Brain (organoid and tissue), 16 donors: ENCODE measurements at places on chromosomes 1 and 21.

DNA sequence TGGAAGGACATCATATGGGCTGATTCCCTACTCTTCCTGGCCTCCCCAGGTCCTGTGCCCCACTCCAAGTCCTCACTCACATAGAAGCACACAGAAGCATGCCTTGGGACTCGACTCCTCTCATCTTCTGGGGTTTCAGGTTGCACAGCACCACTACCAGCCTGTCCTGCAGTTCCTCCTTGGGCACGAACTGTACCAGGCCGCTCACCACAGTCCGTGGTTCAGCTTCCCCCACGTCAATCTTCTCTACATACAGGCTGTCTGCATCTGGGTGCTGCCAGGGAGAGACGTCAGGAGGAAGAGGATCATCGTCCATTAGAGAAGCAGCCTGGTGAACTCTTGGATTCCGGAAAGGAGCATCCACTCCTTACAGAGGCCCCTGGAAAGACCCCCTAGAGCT lies 37.2 kb downstream of the YARS1 start:
- no peak for DNase-seq

DNA sequence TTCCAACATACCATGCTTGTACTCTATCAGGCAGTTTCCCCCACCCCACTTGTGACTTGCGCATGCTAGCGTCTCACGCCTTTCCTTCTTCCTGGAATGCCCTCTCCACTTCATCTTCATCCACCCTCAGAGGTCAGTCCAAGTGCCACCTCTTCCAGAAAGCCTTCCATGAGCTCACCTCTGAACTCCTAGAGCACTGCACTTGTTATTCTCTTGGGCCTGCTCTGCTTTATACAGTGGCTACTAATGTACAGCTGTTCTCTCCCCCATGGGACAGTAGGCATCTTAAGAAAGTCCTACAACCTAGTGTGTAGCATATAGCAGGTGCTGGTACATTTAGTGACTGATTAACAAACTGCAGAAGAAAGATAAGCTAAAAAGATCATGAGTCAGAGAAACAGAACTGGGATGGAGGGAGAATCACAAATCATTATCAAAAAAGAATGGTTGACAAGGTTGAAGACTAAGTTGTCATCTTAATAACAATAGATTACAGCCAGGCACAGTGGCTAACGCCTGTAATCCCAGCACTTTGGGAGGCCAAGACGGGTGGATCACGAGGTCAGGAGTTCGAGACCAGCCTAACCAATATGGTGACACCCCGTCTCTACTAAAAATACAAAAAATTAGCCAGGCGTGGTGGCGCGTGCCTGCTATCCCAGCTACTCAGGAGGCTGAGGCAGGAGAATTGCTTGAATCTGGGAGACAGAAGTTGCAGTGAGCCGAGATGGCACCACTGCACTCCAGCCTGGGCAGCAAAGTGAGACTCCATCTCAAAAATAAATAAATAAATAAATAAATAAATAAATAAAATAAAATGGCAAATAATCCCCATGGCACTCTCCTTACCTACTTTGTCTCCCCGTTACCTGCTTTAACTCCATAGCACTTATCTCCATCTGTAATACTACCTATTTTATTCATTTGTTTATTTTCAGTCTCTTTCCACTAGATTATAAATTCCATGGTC lies 16.3 kb upstream of the TSPAN1 start:
- no peak for DNase-seq

GRCh38 chr1:198913667-198914066 lies 274.8 kb downstream of the PTPRC start:
- DNase-seq, result no peak

DNA sequence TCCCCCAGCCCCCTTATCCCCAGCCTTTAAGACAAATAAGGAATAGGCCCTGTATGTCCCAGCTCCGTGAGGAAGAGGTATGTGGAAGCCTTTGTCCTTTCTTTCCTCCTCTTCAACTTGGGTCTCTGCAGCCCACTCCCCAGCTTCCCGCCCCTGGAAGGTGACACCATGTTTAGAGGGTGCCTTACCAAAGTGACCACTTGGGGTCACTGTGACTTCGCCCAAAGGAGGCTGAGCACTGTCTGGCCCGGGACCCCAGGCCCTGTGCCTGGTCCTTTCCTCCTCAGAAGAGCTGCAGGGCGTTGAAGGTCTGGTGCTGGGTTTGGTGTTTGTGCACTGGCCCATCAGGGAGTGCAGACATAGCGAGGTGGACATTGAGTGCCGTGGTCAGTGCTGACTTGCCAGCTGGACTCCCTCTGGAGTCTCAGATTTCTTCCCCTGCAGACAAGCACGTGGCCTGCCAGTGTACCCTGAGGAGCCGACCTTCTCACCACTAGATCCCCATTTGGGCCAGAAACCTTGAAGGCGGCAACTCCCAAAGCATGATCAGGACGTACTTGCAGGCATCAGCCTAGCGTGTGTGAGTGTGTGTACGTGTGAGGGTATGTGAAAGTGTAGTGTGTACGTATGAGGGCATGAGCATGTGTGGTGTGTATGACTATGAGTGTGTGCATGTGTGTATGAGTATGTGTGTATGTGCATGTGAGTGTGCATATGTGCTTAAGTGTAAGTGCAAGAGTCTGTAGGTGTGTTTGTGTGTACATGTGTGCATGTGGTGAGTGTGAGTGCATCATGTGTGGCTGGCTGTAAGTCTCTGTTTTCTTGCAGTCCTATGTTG lies 181.4 kb upstream of the KIAA0040 start:
- DNase-seq, result peak; percentile 32

GRCh38 chr1:31714442-31715086 lies 10.7 kb upstream of the COL16A1 start:
- DNase-seq, result peak; percentile 43

GRCh38 chr1:18644446-18644845 lies 13.8 kb downstream of the PAX7 start:
- no peak for DNase-seq

DNA sequence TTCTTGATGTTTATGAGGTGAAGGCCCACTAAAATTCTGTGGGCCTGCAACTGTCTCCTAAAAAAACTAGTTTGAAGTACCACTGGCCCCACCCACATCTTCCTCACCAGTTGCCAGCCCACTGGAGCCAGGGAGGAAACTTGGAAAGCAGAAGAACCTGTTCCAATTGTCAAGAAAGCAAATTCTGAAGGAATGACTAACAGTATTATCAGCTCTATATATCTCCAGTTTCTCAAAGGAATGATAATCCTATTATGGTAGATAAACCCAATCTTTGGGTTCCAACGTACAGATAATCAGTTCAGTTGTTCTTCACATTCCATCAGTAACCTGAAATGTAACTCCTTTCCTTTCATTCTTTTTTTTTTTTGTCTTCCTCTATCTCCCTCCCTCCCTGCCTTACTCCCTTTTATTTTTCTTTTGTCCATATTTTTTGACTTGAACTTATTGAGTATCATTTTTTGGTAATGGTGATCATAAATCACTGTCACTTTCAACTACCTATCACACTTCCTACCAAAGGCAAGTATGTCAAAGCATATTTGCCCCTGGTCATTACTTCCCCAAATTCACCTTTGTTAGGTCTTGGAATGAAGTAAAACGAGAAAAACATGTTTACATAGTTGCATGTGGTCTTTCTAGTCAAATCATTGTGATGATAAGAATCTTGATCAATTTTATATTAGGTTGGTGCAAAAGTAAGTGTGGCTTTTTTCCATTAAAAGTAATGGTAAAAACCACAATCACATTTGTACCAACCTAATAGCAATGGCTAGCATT lies 943.4 kb downstream of the TTLL7 start:
- no peak for DNase-seq

DNA sequence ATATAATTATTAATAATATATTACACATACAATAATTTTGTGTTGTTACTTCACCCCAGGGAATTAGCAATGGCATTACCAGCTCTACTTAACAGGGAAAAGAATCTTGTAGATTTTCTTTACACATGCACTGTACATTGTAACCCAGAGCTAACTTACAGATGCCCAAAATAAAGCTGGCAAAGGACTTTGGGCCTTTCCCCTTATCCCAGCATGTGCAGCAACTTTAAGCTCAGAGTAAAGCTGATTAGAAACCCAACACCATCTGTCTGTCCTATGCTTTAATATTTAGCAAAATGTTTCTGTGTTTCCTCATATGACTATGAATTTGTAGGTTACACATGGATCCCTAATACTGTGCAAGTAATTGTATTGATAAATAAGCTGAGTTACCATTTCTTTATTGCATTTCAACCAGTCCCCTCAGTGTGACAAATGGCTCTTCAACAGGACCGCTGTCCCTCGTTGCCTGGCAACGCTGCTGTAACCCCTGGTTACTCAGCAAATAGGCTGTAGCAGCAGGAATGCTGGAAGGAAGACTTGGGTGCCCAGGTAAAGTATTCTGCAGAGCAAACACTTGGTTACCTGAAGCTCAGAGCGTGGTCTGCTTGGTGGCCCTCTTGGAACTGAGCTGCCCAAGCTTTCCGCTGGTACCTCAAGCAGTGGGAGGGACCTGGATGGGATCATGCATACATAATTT lies at the start of gene USH2A:
USH2A (minus strand) TSS at position 628 of the 700 bp plus-strand sequence. CDS start 1,112 bp downstream, outside the sequence.
- DNase-seq, result peak; percentile 33

GRCh38 chr1:230849451-230850224 lies 18.7 kb downstream of the C1orf198 start:
- no peak for DNase-seq

GRCh38 chr1:58735586-58735985 lies 35.7 kb upstream of the MYSM1 start:
- no peak for DNase-seq

GRCh38 chr1:75338616-75339483 lies 204.7 kb downstream of the LHX8 start:
- peak; percentile 81 for DNase-seq

GRCh38 chr1:235397733-235398132 lies 30.5 kb downstream of the TBCE start:
- no peak for DNase-seq

GRCh38 chr1:182384387-182384960 lies 7.1 kb downstream of the GLUL start:
- no peak for DNase-seq

DNA sequence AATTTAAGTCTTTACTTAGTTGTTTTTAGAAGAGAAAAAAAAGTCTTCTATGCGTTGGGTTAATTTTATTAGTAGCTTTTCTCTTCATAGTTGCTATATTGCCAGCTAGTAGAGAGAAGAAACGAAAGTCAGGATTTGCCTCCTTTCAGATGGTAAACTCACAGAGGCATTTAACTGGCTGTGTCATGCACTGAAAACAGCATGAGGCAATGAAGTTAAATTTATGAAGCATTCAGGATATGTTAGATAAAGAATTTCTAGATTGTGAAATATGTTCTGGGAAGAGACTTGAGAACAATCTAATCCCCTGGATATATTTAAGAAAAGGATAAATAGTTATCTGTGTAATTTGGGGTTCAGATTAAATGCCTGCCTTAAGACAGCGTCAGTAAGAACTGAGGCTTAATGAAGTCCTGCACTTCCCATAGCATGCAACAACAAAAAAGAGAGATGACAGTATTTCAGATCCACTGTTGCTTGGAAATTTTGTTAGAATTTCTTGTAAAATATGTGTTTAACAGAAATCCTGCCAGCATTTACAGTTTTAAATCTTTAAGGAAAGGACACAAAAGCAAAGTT lies 1.7 kb downstream of the ANGPTL1 start:
- peak; percentile 15 for DNase-seq

DNA sequence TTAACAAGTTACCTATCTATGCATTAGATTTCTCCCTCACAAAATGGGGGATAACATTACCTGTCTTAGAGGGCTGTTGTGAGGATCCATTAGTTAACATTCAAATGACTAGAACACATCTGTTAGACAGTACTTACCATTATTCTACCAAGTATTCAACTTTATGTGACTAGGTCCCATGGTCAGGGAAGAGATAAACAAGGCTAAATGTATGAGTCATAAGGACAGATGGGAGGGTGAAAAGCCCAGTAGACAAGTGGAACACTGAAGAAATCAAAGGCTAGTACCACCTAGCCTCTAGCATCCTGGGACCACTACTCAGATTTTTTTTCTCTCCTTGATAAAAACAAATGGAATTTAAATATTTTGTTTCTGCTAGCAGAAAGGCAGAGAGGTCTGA lies 9.0 kb upstream of the VHLL start:
- no peak for DNase-seq

DNA sequence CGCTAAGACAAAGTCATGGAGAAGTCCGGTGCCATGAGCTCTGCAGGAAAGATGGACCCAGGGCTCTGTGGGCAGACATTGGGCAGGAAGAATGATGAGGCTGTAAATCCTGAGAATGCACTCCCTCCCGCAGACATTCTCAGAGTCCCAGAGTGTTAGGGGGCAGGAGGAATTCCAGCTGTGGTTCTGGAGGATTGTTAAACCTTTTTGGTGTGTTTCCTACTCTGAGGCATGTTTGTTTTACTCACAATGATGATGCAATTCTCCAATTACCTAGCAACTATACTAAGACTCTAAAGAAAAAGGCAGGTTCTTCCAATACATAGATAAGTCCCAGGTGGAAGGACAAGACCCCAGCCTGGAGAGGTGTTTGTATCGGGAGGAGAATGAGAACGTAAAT lies 2.8 kb upstream of the CAPN9 start:
- DNase-seq, result no peak

- no peak for DNase-seq
Observed at GRCh38 chr1:7174561-7174960, 389.3 kb downstream of the CAMTA1 start.

DNA sequence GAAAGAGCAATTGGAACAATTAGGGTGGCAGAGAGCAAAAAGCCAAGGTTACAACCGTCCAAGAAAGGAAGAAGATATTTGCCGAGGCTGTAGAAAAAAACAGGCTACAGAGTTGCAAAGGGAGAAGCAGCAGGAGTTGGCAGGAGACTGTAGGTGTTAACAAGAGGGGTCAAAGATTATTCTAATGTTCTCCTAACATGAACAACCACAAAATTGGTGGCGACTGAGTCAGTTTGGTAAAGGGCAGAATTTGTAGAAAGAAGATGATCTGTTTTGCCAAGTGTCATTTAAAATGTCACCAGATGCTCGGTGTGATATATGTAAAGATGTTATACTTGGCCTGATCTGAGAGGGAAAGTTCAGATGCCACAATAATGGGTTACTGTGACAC lies 401 bp upstream of the PRUNE1 start:
- DNase-seq, result no peak

GRCh38 chr1:95257758-95258157 lies 23.7 kb downstream of the RWDD3 start:
- DNase-seq, result no peak

- DNase-seq, result no peak
Observed at GRCh38 chr1:96782856-96783255, 61.3 kb downstream of the PTBP2 start.

- no peak for DNase-seq
Observed at GRCh38 chr1:59383963-59384362, 87.1 kb downstream of the FGGY start.

DNA sequence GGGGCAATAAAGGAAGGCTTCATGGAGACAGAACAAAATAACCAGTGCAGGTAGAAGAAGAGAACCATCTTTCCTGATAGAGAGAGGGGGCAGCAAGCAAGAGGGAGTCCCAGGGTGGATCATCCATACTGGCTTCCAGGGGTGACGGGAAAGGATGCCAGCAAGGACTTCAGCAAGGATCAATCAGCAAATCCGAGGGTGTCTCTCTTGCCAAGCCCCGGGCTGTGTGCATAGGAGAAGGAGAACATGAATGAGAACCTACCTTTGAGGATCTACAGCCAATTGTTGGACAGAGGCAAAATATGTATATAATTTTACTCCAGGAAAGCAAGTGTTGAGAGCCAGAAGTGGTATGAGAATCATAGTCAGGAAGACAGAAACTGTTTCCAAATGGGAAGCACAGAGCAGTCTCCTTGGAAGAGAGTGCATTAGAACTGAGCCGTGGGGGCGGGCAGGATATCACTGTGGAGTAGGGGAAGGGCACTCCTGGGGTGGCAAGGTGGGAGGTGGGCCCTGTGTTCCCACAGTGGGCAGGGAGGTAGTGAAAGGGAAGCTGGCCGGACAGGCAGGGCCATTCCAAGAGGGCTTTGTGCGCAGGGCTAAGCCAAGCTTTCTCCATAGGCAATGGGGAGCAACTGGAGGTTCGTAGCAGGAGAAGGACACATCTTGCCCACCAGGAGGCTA lies 1.1 kb upstream of the S100A9 start:
- DNase-seq, result no peak
